Peyer's patch (tissue), 4 donors: ENCODE measurements at places on chromosomes 12 and 14. TPM values are rescaled to one million over a fixed set of nuclear protein-coding genes. Genes with fewer than 3 reads are reported as not detected.
A peak's percentile ranks its signal among the peaks of the same experiment; 100 is the strongest.

- no peak for DNase-seq
Observed at GRCh38 chr12:79127271-79127751, 262.7 kb downstream of the SYT1 start.

DNA sequence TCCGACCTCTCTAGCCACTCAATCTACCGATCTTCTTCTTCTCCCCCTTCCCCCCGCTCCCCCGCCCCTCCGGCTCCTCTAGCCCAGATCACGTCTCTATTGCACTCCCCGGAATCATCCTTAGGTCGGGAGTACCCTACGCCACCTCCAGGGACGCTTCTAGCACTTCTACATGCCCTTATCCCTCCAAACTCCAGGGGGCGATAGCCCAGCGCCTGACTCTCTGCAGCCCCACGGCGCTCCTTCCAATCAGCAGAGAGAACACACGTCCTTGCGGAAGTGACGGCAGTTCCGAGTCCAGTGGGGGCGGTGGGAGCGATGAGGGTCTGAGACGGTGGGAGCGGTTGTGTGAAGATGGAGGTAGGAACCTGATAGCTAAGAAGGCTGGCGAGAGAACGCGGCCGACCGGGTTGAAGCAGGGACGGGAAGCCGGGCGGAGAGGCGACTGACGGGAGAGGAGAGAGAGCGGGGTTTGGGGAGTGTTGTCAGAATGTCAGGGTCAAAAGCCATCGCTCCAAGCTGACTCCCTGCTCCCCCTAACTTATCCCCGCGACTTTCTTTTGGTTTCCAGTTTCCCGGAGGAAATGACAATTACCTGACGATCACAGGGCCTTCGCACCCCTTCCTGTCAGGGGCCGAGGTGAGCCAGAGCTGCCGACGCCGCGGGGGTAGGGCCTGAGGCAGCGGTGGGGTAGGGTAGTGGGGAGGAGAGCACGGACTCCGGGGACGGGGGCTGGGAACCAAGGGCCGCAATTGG is at the start of the genes RAB2B and TOX4:
TSS of gene RAB2B (minus strand) at position 35 of the 757 bp plus-strand sequence. CDS start 87 bp downstream, outside the sequence.
TSS of gene TOX4 (plus strand) at position 271 of the 757 bp plus-strand sequence. CDS start at position 355, 84 bp downstream.
- DNase-seq = peak; percentile 98

DNA sequence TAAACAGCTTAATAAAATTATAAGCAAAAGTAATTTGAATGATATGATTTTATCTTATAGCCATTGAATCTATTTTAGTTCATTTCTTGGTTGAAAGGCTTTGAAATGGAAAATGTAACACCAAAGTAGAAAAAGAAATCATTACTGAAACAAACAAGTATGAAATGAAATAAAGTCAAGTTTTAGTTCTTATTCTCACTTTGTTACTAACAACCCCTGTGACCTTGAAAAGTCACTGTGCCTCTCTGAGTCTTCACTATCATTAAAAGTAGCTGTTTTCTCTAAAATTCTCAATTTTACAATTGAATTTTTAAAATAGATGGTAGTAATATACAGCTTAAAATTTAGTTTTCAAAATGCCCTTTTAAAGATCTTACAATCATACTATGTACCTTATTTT is 32.4 kb upstream of the SLC17A8 start:
- no peak for DNase-seq

DNA sequence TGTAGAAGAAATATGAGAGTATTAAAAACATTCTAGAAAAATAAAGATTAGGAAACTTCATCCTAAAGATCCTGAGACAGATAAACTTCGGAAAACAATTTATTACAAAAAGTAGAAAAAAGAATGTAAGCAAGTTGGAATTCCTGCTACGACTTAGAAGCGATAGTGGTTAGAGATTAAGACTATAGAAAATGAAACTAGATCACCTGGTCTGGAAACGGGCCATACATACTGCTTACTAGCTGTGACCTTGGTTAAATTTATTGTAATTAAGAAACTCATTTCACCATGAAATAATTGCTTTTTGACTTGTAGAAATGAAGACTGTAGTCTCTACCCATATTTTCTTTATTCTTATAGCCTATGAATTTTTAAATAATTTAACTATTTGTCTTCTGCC is 614.1 kb downstream of the SLC16A7 start:
- no peak for DNase-seq

KRT72 gene
- 1.1 TPM for total RNA-seq

DNA sequence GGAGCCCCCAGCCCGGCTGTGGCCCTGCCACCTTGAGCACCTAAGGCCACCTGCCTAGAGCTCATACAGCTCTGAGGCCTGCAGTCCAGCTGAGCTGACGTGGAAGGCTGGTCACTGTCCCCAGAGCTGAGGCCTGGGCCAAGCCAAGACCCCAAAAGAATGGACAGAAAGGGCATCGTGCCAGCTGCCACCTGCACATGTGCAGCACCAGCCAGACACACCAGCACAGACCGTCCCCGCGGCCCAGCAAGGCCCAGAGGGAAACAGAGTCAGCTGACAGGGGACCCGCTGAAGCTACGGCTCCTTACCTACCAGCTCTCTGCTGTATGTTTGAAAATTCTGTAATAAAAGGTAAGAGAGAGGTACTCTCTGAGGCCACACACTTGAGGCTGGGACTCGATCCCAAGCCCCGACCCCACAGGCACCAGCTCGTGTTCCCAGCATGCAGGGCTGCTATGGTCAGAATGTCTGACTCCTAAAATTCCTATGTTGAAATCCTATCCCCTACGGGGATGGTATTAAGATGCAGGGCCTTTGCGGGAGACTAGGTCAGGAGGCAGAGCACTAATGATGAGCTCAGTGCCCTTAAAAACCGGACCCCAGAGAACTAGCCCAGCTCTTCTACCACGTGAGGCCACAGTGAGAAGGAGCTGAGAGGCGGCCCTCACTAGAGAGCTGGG is 25.4 kb downstream of the BRF1 start:
- DNase-seq = no peak

GTF2H3 gene
- total RNA-seq = 25.6 TPM

NFE2 gene
- not detected for total RNA-seq

PRPF40B gene
- total RNA-seq = 18.2 TPM

TTC5 gene
- total RNA-seq = 13.2 TPM

DNA sequence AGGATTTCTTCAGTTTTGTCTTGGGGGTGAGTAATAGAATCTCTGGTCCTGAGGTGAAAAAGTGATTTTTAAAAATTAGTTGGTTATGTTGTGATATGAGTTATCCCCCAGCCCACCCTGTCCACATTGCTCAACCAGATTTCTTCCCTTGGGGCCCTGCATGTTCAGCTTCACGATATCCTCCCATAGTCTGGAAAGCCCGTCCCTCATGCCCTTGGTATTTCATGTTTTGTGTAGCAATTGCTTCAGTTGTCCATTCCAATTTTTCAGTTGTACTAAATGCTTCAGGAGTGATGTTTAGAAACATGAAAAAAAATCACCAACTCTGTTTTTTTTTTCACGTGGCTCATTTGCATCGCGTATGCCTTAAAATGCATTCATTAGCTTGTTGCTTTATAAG is 17.5 kb upstream of the BICD1 start:
- no peak for DNase-seq

RNASE7 gene
- not detected for total RNA-seq

KRT6C gene
- 0.67 TPM for total RNA-seq

DNA sequence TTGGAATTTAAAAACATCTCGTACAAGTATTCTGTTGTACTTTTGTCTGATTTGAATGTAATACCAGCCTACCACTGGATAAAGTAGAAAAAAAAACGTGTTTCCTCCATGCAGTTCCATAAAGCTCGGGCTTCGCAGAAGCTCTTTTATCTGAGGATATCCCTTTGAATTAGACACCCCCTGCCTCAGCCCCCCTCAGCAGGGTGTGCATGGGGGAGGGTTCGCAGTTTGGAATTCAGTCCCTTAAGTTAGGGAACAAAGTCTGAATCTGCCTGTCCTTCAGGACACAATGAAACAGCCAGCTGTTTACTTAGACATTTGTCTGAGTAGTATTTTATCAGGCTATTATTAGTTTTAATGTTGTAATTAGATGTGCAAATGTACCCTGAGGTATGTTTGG is 234.0 kb upstream of the CAND1 start:
- DNase-seq = no peak

KRT83 gene
- not detected for total RNA-seq

DNA sequence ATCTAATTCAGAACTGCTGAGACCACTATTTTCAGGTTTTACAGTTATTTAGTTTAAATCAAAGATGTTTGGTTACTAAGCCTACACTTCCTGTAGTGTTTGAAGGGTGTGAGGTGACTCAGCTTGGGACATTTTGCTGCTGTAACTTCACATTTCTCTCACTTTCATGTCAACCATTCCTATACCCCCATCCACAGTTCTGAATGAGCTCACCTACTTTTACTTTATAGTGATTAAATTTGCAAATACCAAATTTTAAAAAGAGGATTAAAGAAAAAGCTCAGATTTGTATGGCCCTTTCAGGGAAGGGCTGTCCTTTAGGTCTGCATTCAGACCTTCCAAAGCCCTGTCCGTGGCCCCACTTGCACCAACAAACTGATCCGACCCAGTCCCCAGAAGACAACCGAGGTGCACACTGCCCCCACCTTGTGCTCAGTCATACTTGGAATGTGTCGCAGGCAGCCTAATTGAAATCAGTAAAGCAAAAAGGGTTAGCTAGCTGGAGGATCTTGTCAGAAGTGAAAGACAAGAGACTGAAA is 174.4 kb downstream of the MON2 start:
- no peak for DNase-seq

DNA sequence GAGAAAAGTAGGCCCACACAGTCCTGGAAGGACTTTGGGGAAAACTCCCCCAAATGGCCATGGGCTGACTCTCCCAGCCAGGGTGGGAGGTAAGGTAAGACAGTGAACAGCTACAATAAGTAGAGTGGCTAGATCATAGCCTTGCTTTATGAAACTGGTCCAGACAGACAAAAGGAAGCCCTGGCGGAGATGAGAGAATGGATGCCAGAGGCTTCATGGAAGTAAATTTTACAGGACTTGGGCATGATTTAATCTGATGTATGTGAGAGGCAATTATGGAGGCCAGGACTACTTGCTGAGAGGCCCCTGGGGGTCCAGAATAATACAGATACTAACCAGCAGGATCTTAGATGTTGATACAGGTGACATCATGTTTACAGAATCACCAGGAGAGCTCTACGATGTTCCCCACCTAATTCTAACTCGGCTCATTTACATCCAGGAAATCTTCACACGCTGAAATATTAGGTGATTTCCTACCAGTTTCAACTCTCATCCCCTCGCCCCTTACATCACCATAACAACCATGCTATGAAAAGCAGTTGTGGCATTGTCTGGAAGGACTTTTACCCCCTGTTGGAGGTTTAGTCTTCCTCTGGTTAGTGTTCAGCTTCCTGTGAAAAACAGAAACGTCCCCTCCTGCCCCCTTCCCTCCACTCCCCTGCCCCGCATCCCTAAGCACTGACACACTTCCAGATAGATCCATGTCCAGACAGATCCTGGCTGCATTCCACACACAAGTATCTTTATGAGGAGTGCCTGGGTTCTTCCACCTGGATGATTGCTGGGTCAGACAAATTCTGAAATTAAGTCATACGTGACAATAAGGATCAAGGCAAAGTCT is 39.5 kb upstream of the NT5DC3 start:
- no peak for DNase-seq

FOXG1 gene
- total RNA-seq = not detected

LRIG3 gene
- 56.9 TPM for total RNA-seq

- no peak for DNase-seq
Observed at GRCh38 chr14:102708494-102708893, 68.8 kb upstream of the TRAF3 start.

GRCh38 chr14:104983231-104983721 is 2.3 kb upstream of the CLBA1 start:
- no peak for DNase-seq

- DNase-seq = no peak
Observed at GRCh38 chr12:16016748-16017147, 105.6 kb downstream of the DERA start.

IQSEC3 gene
- 0.76 TPM for total RNA-seq

LRFN5 gene
- 1.7 TPM for total RNA-seq

ZDHHC22 gene
- total RNA-seq = 0.57 TPM
